ENCODE measurements at places on chromosomes 3 and 15.

DNA sequence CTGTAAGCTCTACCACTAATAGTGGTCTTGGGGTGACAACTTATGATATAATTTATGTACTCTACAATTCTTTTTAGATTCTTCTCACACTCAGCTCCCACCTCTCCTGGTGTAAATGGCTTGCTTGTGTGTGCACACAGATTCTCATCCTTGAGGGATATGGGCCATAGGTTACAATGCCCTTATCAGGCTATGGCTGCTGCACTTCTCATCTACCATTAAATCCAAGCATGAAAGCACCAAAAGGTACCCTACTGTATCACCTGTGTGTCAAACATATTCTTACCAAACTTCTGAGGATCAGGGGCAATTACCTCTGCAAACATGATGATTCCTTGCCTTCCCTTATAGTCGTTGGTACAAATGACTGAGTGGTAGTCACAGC is 891.9 kb downstream of the SQOR start:
- DNase-seq = no peak

DNA sequence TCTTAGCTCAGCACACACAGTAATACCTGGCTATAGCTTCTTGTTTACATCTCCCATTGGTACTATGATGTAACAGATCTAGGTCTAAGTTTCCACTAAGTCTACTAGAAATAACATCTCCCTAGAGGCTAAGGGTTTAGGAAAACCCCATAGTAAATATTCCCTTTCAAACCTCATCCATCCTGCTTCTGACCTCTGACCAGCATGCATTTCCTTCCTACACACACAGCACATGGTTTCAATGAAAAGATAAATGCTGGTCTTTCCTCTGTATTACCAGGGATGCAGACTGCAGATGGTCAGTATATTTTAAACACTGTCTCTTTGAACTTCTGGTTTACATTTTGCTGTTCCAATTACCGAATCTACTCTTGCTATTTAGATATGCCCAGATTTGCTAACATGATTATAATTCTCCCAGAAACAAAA is 96.6 kb downstream of the EFL1 start:
- no peak for DNase-seq

DNA sequence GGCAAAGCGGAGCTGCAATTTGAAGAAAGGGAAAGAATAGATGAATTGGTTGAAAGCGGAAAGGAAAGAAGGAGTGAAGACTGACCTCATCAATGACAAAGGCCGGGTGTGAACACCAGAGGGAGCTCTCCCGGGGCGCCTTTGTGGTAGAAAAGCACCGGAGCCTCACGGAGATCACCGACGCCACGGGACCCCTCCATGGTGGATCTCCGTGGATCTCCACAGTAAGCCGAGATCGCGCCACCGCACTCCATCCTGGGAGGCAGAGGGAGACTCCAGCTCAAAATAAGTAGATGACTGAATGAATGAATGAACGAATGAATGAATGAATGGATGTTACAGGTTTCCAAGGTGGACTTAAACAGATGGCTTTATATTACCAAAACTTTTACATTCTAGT is 25.0 kb downstream of the GPR160 start:
- no peak for DNase-seq

DNA sequence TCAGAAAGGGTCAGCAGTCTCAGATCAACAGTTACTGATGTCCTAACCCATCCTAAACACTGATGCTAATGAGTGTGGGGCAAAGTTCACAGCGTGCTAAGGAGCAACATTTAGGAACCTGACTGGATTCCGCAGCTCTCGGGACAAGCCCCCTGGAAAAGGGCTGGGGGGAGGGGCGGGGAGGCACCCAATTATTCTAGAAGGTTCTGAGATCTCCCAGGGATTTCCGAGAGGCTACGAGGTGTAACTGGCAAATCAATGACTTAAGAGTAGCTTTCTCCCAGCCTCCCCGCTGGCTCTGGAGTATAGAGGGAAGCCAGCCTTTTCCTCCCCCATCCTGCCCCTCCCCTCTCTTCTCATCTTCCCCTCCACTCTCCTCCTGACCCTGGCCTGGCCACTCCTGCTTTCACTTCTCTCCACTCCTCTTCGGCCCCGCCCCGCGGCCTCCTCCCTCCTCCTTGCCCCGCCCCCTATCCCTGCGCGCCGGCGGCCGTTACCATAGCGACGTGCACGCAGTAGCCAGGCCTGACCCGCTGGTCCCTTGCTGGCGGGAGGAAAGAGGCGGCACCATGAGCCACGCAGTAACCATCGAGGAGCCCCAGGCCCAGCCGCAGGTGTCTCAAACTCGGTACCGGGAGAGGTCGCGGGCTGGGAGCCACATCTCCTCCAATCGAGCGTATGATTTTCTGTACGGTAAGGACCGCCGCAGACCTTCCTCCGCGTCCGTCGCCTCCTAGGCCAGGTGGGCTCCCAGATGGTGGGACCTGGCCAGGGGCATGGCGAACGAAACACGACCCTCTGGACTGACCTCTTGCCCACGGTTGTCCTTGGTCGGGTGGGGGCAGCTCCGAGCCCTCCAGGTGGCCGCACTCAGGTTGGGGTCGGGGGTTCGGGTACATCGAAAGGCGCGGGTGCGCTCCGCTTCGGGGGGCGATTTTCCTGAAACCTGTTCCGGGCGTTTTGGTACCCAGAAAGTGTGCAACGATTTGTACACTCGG is at the start of gene CFAP91:
TSS of gene CFAP91 (plus strand) at position 493 of the 998 bp plus-strand sequence. CDS start at position 570, 77 bp downstream.
- peak; percentile 28 for DNase-seq

GRCh38 chr15:45529613-45530012 is 7.1 kb upstream of the SLC30A4 start:
- DNase-seq = no peak

DNA sequence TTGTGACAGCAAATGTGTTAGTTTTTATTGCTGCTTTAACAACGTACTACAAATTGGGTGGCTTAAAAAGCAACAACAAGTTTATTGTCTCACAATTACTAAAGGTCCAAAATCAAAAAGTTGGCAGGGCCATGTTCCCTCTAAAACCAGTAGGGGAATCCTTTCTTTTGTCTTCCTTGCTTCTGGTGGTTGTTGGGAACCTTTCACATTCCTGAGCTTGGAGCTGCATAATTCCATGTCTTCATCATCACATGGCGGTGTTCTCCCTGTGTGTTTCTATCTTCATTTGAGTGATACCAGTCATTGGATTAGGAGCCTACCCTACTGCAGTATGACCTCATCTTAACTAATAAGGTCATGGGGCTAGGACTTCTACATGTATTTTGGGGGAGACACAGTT is 7.4 kb downstream of the SPRED1 start:
- peak; percentile 33 for DNase-seq

- no peak for DNase-seq
Observed at GRCh38 chr3:117281371-117281770, 571.8 kb downstream of the TUSC7 start.

DNA sequence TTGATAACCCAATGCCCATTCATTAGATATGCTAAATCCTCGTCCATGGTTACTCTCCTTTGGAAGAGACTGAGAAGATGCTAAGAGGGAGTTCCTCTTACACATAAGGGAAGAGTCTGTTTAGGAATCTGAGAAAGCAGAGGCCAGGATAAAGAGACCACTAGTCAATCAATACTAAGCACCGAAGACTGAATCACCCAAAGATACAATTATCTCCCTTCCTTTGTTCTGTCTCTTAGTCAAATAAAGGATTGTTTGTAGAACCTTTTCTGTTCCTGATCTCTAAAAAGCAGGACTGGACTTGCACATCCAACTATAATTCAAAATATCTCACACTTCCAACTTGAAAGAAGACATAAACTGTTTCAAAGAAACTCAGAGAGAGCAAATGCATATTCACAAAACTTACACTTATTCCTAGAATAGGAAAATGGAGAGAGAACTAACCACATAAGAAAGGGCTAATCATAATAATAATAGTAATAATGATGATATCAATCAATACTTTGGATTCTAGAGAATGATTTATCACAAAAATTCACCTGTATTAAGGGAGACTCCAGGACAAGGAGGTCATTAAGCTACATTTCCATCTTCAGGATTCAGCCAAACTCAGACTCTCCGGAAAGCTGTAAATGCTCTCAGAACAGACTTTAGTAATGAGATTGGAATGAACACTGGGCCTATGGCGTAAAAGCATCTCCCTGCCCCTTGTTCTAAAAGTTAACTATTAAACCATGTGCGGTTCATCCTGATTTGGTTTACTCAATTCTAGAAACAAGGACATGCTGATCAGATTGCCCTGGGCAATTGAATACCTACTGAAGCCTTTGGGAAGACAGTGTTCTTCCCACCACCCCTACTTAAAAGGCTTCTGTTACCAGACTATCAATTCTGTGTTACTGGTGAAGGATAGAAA is 401.5 kb downstream of the ZBTB20 start:
- peak; percentile 50 for DNase-seq

DNA sequence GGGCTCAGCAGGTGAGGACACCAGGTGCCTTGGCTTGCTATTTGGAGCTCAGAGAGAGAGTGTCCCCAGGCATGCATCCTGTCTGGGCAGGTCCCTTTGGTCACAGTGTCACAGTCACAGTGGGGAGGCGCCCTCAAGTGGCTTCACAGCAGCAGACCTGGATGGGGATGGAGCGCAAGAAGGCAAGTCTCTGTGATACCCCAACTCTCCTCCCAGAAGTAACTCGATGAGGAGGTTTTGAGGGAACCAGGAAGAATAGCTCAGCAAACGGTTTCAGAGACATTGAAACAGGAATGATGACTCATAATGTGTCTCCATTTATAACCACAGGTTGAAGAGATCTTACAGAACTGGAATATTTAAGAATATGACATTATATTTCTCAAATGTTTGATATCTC is 66.5 kb upstream of the SH3GL3 start:
- DNase-seq = no peak

- DNase-seq = no peak
Observed at GRCh38 chr3:128458746-128459460, 7.8 kb downstream of the DNAJB8 start.

DNA sequence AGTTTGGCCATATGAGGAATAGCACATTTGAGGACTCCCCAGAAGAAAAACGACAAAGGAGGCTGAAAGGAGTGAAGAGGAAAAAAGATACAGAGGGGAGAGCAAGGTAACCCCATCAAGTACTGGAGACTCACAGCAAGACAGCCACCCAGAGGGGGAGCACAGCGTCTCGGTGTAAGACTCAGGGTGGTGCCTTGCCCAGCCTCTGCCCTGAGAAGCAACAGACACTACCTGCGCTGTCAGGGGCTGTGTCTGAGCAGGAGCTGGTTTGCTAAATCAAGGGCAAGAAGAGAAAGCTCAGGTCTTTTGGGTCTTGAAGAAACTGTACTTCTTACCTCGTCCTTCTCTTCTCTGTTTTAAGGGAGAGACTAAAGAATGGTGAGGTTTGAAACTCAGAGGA is 27.9 kb downstream of the FBXO45 start:
- no peak for DNase-seq

- no peak for DNase-seq
Observed at GRCh38 chr3:4302747-4303146, 422 bp upstream of the SETMAR start.

- no peak for DNase-seq
Observed at GRCh38 chr3:22175947-22176346, 424.9 kb upstream of the ZNF385D start.

DNA sequence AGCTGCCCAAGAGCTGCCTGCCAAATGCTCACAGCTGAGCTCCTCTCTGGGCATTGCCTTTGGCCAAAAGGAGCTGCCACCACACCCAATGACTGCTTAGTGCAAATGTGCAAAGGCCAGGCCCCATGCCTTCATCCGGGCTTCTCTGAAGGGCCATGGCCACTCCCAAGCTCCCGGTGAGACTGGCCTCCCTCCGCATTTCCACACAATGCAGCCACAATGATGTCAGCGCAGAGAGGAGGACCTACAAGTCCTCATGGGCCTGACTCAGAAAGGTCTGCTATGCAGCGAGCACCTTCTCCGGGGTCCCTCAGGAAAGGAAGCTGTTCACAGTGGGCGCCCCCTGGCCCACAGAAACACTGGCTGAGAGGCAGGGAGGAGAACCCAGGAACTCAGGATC is 12.7 kb downstream of the OXTR start:
- DNase-seq = no peak

DNA sequence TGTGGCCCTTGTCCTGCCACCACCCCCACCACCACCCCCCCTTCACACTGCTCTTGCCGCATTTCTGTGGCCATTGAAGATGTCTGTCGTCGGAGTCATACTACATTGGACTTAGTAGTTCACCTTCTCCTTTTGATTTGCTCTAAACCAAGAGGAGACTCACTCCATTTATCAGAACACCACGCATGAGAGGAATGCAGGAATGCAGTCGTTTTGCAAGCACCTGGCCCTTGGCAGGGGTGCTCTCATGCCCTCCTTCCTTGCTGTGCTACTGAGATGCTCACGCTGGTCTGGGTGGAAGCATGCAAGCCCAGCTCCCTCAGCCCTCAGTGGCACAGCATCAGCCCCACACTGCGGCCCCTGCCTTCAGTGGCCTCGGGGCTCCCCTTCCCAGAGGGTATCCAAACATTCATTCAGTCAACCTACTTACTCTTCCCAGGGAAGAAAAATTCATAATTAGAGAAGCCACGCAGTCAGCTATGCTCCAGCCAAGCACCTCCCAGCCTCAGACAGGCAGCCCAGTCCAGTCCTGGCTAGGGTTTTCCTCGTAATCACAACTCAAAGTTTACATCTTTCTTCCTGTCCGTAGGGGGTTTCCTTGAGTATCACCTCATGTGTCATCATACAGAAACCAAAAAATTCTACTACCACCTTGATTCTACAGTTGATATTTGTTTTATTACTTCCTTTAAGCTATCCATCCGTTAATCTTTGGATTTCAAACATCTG is 520.0 kb downstream of the GABRG3 start:
- DNase-seq = no peak

DNA sequence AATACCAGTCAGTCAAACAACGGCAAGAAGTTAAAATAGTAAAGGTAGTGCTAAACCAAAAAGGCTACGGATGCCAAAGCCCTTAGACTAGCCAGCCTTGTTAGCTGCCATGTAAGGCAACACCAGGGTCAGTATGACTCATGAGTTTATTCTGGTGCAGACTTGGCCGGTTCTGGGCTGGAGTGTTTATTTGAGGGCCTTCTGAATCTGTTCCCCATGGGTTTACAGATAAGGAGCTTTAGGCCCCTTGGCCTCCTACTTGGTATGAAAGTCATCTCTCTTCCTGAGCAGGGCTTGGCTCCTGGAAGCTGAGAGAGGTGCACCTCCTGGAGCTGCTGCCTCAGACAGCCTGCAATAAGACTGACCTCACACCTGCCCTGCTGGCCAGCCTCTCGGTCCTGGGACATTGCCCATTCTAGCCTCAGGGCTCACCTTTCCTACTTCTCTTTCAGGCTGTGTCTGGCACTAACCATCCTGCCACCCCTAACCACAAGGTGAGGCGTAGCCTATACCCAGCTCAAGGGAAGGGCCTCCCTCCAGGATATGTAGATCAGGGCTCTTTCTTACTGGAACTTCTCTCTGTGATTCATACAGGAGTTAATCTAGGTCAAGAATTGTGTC is 10.4 kb upstream of the RTP1 start:
- DNase-seq = peak; percentile 45

- no peak for DNase-seq
Observed at GRCh38 chr15:73650416-73651126, 17.4 kb upstream of the NPTN start.

All from GM04503 (cell line).